Trophoblast cell (in vitro differentiated cells and primary cell): ENCODE measurements at places on chromosomes 12 and 14.
A peak's percentile ranks its signal among the peaks of the same experiment; 100 is the strongest.

DNA sequence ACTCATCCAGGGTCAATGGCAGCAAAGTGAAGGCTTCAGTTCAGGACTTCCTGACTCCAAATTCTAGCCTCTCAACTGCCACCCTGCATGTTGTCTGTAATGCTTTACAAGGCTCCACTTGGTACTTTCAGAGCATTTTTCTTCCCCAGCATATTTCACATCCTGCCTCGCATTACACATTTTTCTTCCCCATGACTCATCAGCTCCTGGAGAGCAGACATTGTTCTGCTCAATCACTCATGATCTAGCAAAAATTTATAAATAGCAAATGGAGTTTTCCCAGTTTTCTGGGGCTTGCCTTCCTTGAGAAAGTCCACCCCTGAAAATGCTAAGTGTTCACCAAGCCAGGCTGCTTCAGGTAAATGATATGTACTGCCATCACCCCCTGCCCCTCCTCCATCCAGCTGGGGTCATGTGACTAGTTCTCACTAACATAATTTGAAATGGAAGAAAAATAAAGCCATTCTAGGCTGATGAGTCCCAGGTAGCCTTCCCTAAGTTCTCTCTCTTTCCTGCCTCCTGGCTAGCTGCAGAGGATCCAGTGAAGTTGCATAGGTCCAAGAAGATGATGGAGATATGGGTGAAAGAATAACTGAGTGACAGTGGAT, 69.4 kb downstream of the ARMH4 start:
- DNase-seq, result peak; percentile 28

GRCh38 chr12:111753144-111753881, 13.4 kb upstream of the ALDH2 start:
- DNase-seq, result peak; percentile 72

DNA sequence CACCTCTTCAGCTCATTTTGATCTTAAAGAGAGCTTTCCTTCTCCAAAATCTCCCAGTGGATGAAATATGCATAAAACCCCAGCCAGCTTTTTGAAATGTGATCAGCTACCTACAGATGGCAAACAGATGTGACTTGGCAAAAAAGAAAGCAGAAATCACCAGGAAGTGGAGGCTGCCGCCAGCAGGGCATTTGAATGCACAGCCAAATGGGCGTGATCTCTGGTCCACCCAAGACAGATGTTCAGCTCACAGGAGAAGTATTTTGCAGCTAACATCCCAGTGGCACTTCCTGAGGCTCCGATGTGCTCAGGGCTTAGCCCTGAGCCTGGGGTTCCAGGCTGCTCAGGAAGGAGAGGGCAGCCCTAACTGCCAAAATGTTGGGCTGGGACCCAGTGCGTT, 78.3 kb downstream of the LGMN start:
- no peak for DNase-seq

GRCh38 chr12:132460571-132460970, 29.4 kb upstream of the FBRSL1 start:
- DNase-seq, result peak; percentile 16

- DNase-seq, result no peak
These were observed 154.3 kb upstream of the CCND2 start for GRCh38 chr12:4119157-4119761.

- peak; percentile 83 for DNase-seq
These were observed 25.3 kb downstream of the GPRC5D start for GRCh38 chr12:12926571-12927071.

- no peak for DNase-seq
These were observed 310 bp downstream of the BICDL1 start for GRCh38 chr12:119989361-119989730.

- no peak for DNase-seq
These were observed 37.0 kb upstream of the CFAP54 start for GRCh38 chr12:96452261-96452922.

DNA sequence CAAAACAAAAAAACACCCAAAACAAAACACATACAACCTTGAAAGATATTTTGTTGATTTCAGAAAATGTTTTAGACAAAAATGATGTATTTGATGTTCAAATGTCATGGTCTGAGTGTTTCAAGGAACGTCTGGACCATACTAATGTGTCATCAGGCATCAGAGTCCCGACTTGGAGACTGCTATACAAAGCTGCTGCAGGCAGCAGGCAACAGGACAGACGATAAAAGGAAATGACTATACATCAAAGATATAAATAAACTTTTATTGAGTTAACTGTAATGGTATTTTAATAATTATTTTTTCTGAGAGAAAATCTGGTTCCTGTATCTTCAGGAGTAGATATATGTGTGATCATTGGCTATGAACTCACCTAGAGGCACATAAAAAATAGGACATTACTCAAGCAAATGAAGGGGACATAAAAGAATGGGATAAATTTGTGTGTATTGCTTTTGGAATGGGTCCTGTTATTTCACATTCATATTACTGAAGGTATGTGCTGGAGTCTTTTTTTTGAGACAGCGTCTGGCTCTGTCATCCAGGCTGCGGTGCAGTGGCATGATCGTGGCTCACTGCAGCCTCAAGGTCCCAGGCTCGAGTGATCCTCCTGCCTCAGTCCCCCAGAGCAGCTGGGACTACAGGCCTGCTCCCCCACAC, 87.3 kb upstream of the HECTD1 start:
- DNase-seq, result no peak

DNA sequence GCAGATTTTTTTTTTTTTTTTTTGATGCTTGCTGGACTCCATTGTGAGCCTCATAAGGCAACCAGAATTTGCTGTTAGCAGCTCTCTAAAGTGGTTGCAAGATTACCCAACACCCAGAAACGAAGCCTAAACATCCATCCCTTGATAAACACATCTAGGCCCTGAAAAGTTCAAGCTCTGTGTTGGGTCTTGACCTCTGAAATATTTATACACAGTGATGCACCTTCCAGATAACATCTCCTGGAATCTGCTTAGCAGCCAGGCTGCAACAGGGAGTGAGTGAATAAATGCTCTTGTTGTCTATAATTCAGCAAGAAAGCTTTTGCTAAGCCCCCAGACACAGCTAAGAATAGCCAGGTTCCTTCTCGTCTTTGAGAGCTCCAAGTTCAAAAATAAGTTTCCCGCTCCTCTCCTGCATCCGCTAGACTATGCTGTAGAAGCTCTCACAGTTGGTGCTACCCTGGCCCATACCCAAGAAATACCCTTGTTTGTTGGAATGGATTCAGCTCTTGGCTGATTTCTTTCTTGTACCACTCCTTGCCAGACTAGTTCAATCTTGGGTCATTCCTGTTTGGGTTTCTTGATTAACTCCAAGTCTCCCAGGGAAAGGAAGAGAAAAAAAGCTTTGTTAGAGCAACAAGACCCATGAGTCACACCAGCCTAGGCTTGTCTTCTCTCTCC, 610.6 kb upstream of the TBX3 start:
- DNase-seq, result no peak

DNA sequence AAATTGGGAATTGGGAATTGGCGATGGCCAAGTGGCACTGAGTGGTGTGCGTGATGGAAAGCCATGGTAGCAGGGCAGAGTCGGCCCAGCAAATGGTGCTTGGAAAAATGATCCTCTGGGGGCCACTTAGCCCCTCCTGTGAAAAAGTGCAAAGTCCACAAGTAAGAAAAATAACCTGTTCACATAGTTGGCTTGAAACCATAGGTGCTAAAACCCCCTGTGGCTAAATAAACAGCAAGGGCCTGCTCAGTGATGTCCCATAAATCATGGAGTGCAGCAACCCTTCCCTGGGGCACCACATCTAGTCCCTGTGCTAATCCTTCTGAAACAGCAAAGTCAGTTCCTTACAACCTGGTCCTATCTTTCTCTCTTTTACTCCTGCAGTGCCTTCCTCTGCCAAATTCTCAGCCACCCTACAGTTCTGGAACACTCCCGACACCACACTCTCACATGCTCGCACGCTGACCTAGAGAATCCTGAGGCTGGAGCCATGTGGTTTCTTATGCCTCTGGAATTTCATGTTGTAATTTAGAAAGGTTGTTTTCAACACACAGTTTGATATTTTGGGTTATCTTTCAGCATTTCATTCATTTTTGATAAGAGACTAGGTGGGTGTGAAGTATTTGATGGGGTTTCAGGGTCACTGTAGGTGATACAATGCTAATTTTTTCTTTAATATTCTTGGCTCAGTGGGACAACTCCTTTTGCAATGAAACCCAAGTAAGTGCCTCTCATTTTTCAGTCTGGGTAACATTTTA, 123.6 kb downstream of the SMOC1 start:
- no peak for DNase-seq

DNA sequence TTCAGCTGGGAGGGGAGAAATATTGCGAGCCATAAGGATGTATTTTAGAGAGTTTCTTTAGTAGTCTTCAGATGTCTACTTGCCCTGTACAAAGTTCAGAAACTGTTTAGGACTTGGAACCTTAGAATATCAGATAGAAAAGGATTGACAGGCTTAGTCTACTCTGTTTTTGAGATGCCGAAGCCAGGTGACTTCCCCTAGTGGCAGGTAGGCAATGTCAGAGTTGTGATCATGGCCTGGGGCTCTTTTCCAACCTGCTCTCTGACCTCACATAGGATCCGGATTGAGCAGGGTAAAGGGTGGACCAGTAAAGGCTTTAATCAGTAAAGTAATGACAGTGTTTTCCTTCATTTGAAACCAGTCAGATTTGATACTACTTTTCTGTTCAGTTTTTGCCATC, 59.6 kb downstream of the PRKCH start:
- DNase-seq, result peak; percentile 87

- DNase-seq, result no peak
These were observed 49.6 kb downstream of the ST8SIA1 start for GRCh38 chr12:22284871-22285270.

- no peak for DNase-seq
These were observed 22.7 kb downstream of the NOC4L start for GRCh38 chr12:132166801-132167591.
